ENCODE measurements at places on chromosomes 3 and 15.

DNA sequence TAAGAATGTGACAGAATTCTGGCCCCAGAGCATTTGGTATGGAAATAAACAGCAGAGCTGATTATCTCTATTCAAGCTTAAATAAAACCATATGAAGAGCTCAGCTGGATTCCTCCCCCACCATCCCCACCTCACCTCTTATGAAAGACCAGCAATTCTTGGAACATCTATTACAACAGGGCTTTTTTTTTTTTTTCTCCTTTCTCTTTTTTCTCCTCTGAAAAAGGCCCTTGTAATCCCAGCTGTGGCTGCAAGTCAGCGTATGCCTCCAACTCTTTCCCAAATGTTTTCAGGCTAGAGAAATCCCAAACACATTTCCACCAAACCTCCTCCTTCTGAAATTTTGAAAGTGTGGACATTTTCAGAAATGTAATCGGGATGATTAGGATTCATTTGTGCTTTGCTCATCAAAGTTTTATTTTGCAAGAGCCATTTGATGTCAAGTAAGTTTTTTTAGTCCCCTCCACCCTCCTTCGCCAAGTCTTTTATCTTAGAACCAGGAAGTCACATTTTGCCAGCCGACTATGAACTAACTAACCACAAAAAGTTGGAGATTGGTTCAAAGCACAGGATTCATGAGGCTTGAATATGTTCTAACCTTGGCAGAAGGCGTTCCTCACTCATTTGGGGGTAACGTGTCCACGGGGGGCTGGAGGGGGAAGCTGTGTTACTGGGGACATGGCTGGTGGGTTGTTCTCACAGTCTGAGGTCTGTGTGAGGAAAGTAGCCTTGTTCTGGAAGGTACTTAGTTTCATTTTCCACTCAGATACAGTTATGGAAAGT, 142.0 kb upstream of the PDZRN3 start:
- no peak for DNase-seq

DNA sequence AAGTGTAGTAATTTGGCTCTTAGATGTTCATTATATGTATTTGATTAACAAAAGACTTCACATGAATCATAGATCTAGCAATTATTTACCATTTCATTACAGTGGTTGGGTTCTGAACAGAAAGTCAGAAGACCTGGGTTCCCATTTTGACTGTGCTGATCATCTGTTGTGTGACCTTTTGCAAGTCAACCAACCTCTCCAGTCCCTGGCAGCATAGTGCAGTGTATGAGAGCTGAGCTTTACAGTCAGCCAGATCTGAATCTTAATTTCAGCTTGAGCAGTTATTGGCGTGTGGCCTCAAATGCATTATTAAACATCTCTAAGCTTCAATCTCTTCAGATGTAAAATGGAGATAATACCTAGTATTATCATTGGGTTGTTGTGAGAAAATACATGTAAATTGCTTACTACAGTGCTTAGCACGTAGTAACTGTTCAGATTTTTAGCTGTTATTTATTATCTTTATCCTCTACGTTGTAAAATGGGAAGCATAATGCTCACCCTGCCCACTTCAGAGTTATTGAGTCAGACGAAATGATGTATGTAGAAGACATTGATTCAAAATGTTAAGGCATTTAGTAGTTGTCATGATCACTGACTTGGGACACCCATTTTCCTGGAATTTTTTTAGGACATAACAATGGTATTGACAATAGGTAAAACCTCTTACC, 104.0 kb downstream of the KLHL25 start:
- no peak for DNase-seq

DNA sequence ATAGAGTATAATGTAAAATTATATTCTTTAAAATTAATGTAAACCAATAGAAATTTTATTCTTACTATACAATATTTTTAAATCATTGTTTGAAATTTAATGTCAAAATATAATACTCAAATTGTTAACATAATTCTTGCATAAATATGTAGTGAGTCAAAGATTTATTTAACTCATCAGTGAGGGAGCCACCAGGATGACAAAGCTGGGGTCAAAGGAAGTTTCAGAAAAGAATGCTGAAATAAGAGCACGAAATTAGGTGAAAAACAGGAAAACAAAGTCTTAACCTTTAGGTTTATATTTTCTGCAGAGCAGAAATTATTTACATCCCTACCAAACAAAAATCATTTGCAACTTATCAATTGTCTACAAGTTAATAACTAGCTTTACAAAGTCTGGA, 74.1 kb downstream of the DIPK2A start:
- no peak for DNase-seq

DNA sequence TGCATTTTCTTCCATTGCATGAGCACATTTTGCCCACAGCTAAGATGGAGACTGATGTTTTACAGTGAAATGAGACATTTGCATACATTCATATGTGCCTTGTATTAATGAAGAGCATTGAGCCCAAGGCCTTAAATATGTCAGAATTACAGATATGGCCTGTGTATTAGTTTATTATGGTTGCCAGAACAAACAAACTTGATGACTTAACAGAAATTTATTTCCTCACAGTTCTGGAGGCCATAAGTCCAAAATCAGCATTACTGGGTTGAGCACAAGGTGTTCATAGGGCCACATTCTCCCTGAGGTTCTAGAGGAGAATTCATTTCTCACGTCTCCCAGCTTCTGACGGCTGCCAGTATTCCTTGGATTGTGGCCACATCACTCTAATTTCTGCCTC, 302.6 kb upstream of the TGFBR2 start:
- DNase-seq, result no peak

- DNase-seq, result no peak
Measured at GRCh38 chr15:69666441-69666882, 213.8 kb downstream of the RPLP1 start.

DNA sequence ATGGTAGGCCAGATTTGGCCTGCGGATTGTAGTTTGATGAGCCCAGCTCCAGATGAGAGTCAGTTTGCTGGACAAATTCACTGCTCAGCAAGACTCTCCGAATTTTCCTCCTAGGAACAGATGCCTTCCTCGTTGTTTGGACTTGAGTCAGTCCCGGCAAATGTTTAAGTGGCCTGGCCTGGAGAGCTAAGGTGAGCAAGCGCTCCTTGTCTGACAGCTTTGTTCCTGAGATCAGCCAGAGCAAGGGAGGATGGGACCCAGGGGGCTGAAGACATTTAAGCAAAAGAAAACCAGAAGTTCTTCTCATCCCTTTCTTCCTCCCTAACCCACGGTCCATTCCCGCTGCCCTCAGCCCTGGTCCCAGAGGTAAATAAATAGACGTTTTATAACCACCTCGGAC, 40.3 kb downstream of the POLR2M start:
- DNase-seq, result no peak

DNA sequence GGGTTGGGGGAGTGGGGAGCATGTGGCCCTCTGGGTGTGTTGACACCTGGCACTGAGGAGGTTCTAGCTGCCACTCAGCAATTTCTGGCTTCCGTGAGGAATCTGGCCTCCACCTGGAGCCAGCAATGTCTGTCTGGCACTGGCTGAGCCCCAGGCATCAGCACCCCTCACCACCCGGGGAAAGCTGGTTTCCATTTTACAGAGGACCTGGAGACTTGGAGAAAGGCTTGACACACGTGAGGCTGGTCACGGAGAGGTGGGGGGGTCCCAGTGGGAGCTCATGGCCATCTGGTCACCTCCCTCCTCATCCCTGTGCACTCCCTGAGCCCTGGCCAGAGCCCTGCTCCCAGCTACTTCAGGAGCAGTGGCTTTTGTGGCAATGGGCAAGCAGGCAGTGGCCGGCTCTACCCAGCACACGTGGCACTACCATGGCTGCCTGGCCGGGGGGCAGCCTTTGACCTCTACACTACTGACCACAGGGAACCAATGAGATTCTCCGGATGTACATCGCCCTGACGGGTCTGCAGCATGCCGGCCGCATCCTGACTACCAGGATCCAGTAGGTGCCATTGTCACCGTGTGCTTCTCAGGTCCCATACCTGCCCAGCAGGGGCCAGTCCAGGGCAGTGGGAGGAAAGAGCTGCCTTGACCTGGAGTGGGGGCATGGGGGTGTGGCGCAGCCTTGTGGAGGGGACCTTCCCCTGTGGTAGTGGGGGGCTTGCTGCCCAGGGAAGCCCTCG, 28.5 kb downstream of the ACAD9 start:
- DNase-seq, result no peak

GRCh38 chr3:138234401-138235179, 47.5 kb downstream of the ARMC8 start:
- DNase-seq, result no peak

DNA sequence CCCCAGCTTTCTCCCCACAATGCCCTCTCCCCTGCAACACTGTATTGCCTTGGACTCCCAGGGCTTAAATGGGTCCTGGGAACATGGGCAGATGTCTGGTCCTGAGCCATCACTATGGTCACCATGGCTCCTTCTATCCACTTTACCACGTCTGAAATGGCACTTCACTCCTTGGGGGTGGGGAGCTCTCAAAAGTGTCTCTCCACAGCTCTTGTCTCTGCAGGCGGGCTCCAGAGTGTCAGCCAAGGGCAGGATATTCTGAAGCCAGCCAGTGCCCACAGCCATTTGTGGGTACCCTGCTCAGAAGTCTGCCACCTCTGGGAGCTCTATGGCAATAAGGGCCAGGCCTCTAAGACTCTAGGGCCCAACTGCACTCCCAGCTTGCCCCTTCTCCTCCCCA, 163.9 kb downstream of the PPM1L start:
- no peak for DNase-seq

DNA sequence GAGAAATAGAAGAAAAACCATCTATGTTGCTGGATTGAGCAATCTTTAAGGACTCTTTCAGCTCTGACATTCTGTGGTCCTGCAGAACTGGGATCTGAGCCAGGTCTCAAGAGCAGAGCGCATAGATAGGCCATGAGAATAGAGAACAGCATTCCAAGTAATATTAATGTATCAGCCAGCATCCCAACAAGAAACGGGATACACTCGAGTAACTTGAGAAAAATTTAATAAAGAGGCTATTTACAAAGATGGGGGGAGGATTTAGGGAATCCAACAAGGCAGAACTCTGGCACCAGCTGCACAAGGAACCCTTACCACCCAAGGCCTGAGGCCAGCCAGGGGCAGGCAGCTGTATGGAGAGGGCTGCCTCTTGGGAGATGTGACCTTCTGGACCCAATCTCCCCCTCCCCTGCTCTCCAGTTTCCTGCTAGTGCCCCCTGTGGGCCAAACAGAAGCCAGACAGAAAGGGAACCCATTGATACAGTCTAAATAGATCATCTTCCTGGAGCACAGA, 8.2 kb downstream of the TMOD2 start:
- DNase-seq, result no peak

- DNase-seq, result no peak
Measured at GRCh38 chr3:43081796-43082195, 24.1 kb downstream of the POMGNT2 start.

GRCh38 chr3:70433091-70433490, 120.7 kb upstream of the MDFIC2 start:
- DNase-seq, result no peak

- peak; percentile 30 for DNase-seq
Measured at GRCh38 chr3:126389112-126389793, 5.5 kb upstream of the CFAP100 start.

DNA sequence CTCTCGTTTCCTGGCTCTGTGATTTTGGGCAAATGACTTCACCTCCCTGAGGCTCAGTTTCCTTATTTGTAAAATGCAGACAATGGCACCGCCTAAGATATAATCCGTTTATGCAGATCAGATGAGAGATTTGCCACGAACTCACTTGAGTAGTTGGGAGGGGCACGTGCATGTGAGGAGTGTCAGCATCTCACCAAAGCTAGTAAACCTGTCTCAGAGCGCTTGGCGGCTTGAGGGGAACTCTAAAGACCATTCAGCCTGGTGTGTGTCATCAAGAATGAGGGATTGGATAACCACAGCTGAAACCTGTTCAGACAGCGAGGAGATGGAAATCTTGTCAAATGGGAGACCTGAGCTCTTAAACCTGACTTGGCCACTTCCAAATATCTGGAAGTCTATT, 48.7 kb downstream of the BDH1 start:
- no peak for DNase-seq

- DNase-seq, result no peak
Measured at GRCh38 chr3:16136055-16136454, 38.4 kb upstream of the GALNT15 start.

- DNase-seq, result no peak
Measured at GRCh38 chr3:171960159-171960558, 79.2 kb upstream of the FNDC3B start.

- DNase-seq, result no peak
Measured at GRCh38 chr3:147119346-147119745, 287.0 kb downstream of the ZIC4 start.

DNA sequence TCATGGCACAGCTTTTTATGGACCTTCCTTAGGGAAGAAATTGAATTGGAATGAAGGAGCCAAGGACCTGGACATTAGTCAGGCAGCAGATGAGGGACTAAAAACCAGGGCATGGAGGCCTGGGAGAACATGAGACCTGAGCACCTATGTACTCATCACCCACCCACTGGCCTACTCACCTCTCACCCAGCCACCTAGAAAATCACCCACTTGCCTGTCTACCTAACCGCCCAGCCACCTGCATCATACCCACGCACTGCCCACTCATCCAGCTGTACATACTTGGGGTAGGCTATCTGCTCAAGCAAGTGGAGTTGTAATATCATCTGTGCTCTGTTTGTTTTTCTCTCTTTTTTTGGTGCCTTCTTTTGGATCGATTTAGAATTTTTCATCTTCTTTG, 65.3 kb upstream of the SLCO2A1 start:
- DNase-seq, result no peak

- DNase-seq, result no peak
Measured at GRCh38 chr3:71026634-71027578, 556.6 kb downstream of the FOXP1 start.

DNA sequence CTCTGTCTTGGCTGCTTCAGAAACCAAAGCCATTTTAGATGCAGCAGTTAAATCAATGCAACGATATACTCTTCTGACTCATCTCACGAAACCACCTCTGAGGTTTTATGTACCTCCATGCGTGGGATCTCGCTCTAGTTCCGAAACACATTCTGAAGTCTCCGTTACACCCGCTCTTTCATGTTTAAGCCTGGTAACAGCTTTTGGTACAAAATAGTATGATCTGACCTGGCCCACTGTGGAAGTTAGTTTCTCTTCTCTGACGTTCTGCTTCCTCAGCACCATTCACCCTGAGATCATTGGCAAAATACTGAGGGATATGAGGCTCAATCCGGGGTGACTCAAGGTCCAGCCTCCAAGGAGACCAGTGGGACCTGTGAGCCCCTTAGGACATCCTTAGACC, 121.9 kb downstream of the TMEM266 start:
- no peak for DNase-seq

- DNase-seq, result no peak
Measured at GRCh38 chr3:122066331-122067213, 11.4 kb downstream of the CD86 start.

GRCh38 chr3:169746924-169747323, 17.9 kb downstream of the TERC start:
- DNase-seq, result no peak
